CD4-positive, alpha-beta T cell treated with Interleukin-12 subunit alpha and Interleukin-12 subunit beta, for 1 hour (primary cell): ENCODE measurements at places on chromosomes 1 and 21.

GRCh38 chr1:169196581-169196980, 90.1 kb downstream of the ATP1B1 start:
- DNase-seq = no peak

GRCh38 chr1:11144570-11145256, 44.4 kb upstream of the ANGPTL7 start:
- no peak for DNase-seq

DNA sequence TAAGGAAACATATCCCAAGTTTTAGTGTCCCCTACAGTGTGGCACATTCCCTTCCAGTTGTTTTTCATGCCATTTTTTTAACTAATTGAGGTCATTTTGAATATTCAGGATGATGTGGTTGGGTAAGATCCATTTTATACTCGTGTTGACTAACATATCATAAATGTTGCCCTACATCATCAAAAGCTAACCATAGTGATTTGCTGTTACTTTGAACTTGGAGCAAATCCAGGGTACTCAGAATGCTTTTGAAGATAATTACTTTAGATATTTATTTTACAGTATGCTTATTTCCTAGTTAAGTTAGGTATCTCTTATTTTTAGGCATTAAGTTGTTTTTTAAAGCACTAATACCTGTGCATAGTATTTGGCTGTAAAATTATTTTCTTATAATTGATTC, 57.8 kb downstream of the DYRK1A start:
- no peak for DNase-seq

DNA sequence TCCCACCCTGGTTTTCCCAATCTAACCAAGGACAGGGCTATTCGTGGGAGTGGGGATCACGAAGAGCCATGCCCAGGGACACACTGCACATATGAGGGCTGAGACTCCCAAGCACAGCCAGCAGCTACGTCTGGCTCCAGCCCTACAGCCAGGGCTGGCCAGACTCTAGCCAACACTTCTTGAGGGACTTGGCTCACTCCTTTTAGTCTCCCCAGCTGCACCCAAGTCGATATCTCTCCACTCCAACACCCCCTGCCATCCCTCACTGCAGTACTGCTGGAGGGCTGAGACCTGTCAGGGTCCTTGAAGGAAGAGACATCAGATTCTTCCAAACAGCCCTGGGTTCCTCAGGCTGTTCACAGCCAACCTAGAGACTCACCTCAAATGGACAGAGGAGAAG, 62.6 kb downstream of the CD46 start:
- no peak for DNase-seq

DNA sequence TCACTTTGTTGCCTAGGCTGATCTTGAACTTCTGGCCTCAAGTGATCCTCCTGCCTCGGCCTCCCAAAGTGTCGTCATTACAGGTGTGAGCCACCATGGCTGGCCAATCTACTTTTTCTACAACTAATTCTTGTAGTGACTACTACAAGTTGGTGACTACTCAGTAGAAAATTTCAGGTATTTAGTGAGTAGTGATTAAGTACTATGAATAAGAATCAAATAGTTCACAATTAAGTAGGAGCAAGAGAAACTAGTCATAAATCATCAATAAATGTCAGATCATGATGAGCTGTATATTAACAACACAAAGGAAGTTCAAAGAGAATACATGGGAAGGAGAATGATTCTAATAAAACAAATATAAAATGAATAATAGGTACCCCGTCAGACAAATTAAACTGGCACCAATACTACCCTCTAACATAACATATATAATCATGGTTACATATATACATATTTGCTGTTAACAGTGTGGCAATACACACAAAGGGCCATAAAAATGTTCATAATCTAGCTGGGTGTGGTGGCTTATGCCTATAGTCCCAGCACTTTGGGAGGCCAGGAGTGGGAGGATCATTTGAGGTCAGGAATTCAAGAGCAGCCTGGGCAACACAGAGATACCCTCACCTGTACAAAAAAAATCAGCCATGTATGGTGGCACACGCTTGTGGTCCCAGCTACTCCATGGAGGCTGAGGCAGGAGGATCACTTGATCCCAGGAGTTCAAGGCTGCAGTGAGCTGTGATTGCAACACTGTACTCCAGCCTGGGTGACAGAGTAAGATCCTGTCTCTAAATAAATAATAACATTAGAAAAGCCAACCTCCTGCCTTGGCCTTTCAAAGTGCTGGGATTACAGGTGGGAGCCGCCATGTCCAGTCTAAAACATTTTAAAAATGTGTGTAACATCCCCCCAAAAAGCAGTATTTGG, 19.1 kb downstream of the YY1AP1 start:
- no peak for DNase-seq

GRCh38 chr1:60271041-60271440, 197.5 kb upstream of the C1orf87 start:
- no peak for DNase-seq

- no peak for DNase-seq
Measured at GRCh38 chr1:36135330-36135667, 10.3 kb upstream of the COL8A2 start.
